ENCODE measurements at places on chromosomes 2 and 18. TPM values are rescaled to one million over a fixed set of nuclear protein-coding genes. Genes with fewer than 3 reads are reported as not detected.

Gene UGT1A7
- total RNA-seq: not detected

Gene GNAL
- total RNA-seq: 12.0 TPM

Gene GRHL1
- 2.5 TPM for total RNA-seq

Gene SKA1
- total RNA-seq: 0.42 TPM

Gene GALR1
- 0.24 TPM for total RNA-seq

DNA sequence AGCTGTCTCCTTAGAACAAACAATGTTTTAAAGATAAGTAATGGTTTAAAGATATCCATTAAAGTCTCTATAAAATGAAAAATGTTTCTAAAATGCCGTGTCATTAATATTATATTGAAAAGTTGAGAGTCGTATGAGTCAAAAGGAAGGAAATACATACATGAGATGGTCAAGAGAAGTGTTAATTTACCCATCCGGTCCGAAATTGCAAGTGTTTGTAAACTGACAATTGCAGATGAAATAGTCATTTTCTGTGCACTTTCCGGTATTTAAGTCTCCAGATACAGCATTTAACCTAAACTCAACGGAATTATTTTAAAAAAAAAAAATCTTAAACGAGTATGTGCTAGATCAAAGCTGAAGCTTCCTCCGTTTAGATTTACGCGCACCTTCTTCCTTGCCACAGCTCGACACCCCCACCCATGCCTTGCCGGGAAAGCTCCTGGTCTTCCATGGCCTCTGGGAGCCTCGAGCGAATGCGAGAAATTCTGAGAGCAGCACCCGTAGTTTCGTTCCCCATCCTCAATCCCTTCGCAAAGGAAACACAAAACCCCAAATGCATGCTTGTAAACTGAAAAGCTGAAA is 1.8 kb downstream of the DSC3 start:
- DNase-seq: no peak

- DNase-seq: no peak
Observed at GRCh38 chr2:27042159-27042661, 9.3 kb upstream of the AGBL5 start.

DNA sequence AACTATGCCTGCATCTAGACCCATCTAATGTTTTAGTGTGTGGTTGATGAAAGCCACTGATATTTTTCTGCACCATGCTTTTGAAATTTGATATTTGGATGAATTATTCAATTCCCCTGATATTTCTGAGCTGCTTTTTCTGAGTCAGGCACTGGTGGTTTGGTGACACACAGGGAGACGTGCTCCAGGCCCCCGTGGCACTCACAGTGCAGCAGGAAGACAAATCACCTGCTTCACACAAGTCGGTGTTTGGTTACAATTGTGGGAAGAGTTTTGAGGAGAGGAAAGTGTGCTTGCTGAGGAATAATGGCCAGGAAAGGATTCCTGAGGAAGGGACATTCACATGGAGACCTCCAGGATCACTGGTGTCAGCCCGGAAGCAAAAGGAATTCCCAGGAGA is 179.7 kb downstream of the ACKR3 start:
- DNase-seq: no peak

- DNase-seq: no peak
Observed at GRCh38 chr18:941331-941730, 36.7 kb downstream of the ADCYAP1 start.

- no peak for DNase-seq
Observed at GRCh38 chr2:157438863-157439823, 4.7 kb downstream of the CYTIP start.

DNA sequence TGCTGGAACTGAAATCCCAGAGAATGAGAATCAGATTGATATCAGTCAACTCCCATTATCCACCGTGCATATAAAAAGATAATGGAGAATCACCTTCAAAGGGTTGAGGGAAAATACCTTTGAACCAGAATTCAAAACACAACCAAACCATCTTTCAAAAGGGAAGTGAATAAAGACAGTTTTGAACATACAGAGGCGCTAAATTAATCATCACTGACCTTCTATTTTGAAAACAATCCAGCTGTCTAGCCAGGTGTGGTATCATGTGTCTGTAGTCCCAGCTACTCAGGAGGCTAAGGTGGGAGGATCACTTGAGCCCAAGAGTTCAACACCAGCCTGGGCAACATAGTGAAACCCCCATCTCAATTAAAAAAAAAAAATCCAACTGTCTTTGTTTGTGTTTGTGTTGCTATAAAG is 63.6 kb downstream of the TRABD2A start:
- DNase-seq: no peak

- no peak for DNase-seq
Observed at GRCh38 chr2:170582751-170583463, 132.2 kb upstream of the SP5 start.

DNA sequence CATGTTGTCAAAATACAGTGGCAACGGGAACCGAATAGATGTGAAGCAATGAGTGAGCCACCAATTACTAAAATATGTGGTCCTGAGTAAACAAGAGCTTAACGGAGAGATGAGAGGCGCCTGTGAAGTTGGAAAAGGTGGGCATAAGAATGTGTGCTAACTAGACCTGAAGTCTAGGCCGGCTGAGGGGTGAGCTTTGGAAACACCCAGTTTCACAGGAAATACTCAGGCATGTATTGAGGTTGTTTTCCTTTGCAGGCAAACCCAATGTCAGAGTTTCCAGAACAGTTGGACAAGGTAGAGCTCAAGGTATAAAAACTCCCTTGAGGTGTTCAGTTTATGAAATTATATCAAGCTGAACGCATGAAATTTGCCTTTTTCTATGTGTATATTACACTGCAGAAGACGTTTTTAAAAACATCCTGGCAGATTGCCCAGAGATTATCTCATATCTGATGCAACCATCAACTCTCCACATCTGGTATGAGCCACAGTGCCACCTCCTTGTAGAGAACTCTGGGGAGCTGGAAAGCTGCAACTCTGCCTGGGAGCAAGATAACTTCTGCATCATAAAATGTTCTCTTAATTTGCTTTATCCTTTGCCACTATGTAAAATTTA is 3.9 kb upstream of the WDSUB1 start:
- DNase-seq: no peak

DNA sequence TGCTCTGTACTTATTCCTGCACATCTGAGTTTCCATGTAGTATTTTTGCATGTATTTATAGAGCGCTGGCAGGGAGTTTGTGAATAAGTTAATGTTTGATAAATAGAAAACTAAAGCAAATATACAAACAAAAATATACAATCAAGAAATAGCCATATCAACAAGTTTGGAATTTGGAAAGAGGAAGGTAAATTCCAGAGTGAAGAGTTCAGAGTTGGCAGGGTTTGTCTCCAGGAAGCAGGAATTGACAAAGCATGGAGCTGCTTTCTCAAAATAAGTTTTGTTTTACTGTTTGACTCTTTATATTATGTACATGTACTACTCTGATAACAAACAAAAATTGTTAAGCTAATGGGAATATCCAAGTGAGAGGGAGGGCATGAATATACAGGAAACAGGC is 80.3 kb downstream of the SPOPL start:
- no peak for DNase-seq

GRCh38 chr2:2834516-2835254 is 503.6 kb upstream of the MYT1L start:
- no peak for DNase-seq

GRCh38 chr2:181036445-181036844 is 56.0 kb downstream of the UBE2E3 start:
- no peak for DNase-seq

DNA sequence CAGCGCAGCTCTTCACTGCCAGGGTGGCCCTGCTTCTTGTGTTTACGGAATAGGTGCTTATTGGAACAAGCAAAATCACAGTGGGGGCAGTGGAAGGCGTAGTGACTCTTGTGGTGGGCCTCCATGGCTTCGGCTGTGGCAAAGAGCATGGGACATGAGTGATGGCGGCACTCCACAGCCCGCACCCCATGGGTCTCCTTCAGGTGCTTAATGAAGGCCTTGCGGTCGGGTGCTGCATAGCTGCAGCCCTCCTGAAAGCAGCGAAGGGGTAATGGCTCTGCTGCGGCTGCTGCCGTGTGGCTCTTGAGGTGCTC is 10.7 kb downstream of the ZNF142 start:
- peak; percentile 55 for DNase-seq

- DNase-seq: no peak
Observed at GRCh38 chr2:207831584-207832248, 62.0 kb upstream of the FZD5 start.

DNA sequence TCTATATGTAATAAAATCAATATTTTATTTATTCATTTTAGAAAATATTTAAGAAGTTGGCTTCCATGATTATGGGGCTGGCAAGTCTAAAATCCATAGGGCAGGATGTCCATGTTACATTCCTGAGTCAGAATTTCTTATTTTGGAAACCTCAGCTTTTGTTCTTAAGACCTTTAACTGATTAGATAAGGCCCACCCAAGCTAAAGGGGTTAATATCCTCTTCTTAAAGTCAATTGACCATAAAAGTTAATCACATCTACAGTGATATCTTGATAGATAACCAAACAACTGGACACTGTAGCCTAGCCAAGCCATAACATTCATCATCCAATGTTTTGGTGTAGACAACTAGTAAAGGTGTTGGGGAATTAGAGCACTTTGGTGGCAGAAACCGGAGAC is 1035.4 kb upstream of the ZEB2 start:
- no peak for DNase-seq

GRCh38 chr2:81097361-81097760 is 792.8 kb upstream of the LRRTM1 start:
- DNase-seq: no peak

DNA sequence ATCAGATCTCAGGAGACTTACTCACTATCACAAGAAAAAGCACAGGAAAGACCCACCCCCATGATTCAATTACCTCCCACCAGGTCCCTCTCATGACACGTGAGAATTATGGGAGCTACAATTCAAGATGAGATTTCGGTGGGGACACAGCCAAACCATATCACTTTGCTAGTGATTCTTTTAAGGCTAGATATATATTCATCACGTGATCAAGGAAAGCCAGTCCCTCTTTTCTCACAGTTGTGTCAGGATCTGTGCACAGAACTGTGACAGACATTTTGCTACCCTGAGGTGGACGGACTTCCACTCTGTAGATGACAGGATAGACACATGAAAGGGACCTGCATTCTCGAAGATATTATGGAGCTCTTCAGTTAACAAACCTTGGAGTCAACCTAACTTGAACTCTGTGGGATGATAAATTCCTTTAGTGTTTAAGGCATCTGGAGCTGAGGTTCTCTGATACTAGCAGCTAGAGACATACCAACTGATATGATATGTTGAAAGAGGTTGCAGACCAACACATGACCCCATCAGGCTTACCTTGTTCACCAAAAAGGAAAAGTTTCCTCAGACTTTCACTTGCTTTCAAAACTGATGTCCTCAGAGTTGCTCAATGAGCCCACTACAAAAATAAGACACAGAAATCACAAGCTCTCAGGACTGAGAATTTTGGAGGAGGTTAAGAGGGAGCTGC is 66.3 kb upstream of the SCG2 start:
- no peak for DNase-seq

- DNase-seq: no peak
Observed at GRCh38 chr18:13578400-13578799, 148.0 kb downstream of the FAM210A start.

- no peak for DNase-seq
Observed at GRCh38 chr2:184646177-184646576, 47.8 kb downstream of the ZNF804A start.

GRCh38 chr2:22491442-22491841 is 893.5 kb upstream of the KLHL29 start:
- DNase-seq: no peak

DNA sequence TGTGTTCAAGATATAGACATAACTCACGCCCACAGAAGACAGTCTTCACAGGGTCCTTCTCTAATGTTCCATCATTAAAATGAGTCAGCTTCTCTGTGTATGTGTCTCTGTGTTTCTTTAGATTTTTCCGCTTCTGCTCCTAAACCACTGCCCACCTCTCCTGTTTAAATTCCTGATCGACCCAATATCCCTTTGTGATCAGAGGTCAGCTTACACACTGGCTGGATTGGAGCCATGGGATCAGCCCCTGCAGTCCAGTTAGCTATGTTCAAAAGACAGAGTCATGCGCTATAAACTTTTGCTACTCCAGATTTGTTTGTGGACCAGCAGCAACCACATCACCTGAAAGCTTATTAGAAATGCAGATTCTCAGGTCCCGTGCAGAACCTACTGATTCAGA is 229.2 kb downstream of the C1D start:
- no peak for DNase-seq

DNA sequence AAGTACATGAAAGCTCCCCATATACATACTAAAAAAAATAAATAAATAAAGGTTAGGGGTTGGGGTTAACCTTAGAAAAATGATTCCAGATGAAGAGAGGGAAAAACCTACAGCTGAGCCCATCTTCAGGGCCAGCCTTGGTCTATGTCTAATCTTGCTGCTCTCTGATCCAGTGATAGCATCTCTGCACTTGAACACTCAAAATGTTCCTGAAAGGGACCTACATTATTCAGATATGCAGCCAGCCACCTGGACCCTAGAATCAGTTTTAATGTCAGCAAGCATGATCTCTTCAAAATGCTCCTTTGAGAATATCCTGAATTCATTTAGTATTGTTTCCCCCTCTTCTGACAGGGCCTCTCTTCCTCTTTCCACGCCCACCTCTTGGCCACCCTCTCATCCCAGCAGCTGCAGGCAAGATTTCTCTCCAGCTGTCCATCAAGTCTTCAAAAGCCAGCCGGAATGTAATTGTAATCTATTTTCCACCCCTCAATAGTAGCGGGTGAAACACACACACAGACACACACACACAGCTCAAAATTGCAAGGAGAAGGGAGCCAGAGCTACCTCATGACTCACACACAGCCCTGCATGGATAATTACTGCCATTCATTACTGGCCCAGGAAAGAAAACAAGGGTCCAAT is 135.5 kb downstream of the MYO3B start:
- DNase-seq: no peak

DNA sequence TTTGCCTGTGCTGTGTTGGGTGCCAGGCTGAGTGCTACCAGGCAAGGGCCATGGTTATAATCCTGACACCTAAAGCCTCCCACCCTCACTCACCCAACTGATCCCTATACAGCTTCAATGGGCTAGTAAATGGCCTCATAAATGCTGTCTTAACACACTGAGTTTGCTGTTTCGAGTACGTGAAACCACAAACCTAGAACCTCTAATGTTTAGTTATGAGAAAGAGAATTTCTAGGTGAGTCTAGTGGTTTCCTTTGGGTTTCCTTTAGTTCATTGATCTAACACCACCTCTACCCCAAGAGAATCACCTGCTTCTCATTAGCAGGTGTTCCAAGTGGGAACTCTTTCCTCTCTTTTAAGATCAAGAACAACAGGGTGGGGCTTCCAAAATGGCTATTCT is 172.0 kb downstream of the MC4R start:
- DNase-seq: no peak

DNA sequence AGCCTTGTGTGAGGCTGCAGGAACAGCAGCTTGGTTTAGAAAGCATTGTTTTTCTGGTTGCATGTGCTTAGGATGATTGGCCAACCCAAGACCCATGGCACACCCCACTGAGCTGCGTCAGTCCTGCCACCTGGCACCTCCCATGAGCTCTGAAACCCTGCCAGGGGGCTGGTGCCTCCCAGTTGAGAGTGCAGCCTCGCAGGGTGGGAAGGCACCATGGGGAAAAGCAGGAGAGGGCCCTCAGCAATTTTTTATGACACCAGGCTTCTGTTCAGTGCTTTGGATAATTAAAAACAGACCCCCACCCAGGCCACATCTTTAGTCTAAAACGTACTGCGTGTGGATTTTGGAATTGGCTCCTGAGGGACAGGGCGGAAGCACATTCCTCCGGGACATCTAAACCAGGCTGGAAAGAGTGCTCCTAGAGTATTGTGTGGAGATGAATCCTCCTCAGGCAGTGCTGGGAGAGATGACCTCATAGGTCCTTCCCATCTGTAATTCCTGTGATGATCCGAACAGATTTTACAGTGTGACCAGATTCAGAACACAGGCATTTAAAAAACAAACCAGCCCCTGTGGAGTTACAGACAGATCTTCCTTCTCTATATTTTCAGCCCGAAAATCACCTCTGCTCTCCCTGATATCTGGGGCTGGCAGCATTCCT is 438.3 kb downstream of the ZNF521 start:
- DNase-seq: no peak
